Psoas muscle (tissue), 8 donors: ENCODE measurements at places on chromosomes 6 and 20. TPM values are rescaled to one million over a fixed set of nuclear protein-coding genes. Genes with fewer than 3 reads are reported as not detected.

DNA sequence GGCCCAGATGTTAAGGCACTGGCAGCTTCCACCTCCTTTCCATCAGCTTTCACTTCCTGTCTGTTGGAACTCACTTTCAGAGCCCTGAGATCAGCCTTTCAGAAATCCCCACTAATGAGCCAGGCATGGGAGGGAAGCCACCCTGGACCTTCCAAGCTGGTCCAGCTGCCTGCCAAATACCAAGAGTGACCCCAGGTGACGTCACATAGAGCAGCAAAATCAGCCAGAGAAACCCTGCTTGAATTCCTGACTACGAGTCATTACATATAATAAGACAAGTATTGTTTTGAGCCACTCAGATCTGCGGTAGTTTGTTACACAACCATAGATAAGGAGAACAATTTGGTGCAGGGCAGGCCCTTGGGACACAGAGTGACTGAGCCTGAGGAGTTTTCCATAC lies 556.0 kb upstream of the JAG1 start:
- peak; percentile 30 for DNase-seq
- no peaks in the 10 kb centered on the region for H3K36me3 ChIP-seq
- H3K4me3 ChIP-seq: no peak overlapping the region
- H3K27me3 ChIP-seq: no peaks in the 10 kb centered on the region

The MAS1 gene
- not detected for total RNA-seq

The BHLHE23 gene
- not detected for total RNA-seq

DNA sequence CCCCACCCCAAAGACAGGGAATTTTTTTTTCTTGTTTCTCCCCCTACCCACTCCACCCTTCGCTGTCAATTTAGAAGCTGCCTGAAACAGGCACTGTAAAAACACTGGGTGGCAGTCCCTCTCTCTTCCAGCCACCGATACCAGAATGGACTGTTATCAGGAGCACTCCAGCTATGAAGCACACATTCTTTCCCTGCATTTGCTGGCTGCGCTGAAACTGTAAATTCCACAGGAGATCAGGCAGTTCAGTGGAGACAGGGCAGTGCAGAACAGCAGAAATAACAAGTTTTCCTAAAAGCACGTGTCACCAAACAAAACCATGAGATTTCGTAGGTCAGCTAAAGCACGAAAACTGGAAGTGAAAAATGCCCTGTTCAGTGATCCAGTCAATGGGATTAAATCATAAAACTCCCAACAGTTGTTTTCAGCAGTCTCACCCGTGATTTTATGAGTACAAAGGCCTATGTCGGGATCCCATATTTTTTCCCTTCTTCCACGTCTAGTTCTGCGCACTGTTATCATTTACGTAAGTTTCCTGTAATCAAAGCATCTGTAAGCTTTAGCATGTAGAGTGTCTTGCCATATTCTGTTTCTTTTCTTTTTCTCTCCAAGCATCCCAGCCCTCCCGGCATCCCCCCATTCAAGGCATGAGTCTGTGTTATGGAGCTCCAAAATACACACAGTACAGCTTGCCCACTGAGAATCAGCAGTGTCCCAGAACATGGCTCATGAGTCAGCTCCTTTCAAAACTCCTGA lies 359.9 kb upstream of the EPHA7 start:
- no peak overlapping the region for H3K27ac ChIP-seq
- H3K36me3 ChIP-seq: no peaks in the 10 kb centered on the region
- no peaks in the 10 kb centered on the region for H3K4me1 ChIP-seq
- no peaks in the 10 kb centered on the region for H3K27me3 ChIP-seq
- DNase-seq: no peak

- no peak overlapping the region for H3K4me3 ChIP-seq
- H3K27me3 ChIP-seq: no peaks in the 10 kb centered on the region
- H3K4me1 ChIP-seq: peaks cover 15% of the 10 kb centered on the region
- H3K36me3 ChIP-seq: peaks cover 13% of the 10 kb centered on the region
Observed at GRCh38 chr20:47296950-47297349, 59.5 kb downstream of the ZMYND8 start.

The PGC gene
- not detected for total RNA-seq

DNA sequence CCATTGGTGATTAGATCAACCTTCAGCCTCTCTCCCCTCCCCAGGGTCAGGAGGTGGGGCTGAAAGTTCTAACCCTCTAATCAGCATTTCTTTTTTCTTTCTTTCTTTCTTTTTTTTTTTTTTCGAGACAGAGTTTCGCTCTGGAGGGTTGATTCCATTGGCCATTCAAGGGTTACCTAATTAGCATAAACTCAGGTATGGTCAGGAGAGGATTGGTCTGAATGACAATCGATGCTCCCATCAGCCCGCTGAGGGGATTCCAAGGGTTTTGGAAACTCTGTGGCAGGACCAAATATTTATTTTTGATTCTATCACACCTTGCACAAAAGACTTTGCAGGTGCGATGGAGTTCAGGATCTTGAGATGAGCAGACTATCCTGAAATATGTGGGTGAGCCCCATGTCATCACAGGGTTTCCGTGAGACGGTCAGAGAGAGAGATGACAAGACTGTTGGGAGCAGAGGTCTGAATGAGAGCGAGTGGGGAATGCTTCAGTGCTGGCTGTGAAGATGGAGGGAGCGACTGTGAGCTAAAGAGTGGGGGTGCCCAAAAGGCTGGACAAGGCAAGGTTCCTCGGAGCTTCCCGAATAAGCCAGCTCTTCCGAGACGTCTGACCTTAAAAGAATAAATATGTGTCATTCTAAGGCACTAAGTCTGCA lies 107.1 kb downstream of the BMP7 start:
- H3K4me3 ChIP-seq: no peak overlapping the region
- no peak overlapping the region for H3K27ac ChIP-seq
- DNase-seq: no peak
- no peaks in the 10 kb centered on the region for H3K36me3 ChIP-seq

GRCh38 chr6:6577735-6578134 lies 10.8 kb upstream of the LY86 start:
- no peak overlapping the region for H3K4me3 ChIP-seq
- H3K27ac ChIP-seq: no peak overlapping the region
- no peak for DNase-seq
- H3K4me1 ChIP-seq: no peaks in the 10 kb centered on the region
- no peaks in the 10 kb centered on the region for H3K36me3 ChIP-seq

DNA sequence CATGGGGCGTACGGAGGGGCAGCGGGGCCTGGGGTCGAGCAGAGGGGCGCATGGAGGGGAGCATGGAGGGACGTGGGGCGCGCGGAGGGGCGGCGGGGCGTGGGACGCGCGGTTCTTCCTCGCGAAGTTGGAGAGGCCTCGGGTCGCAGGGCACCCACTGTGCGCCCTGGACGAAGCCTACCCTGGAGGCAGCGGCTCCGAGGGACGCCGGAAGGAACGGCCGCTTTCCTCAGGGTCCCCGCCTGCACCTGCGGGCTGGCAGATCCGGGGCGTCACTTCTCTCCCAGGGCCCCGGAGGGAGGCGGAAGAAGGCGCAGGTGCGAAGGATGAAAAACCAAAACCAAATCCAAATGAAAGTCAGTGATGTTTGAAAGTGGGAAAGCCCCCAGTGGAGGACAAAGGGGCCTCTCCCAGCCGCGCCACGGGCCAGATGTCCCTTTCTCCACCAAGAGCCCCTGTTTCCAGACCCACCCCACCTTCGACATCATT lies 142.1 kb upstream of the PDE10A start:
- DNase-seq: no peak
- H3K36me3 ChIP-seq: no peaks in the 10 kb centered on the region
- no peak overlapping the region for H3K27ac ChIP-seq
- H3K4me1 ChIP-seq: no peaks in the 10 kb centered on the region
- H3K27me3 ChIP-seq: no peaks in the 10 kb centered on the region

The FAM209A gene
- 0.23 TPM for total RNA-seq
